ENCODE measurements at places on chromosomes 7 and 10.

GRCh38 chr7:32890793-32891042 is 842 bp downstream of the KBTBD2 start:
- no peak for DNase-seq

GRCh38 chr10:103295374-103296015 is 18.6 kb downstream of the INA start:
- DNase-seq: no peak

GRCh38 chr10:48693206-48693605 is 8.5 kb downstream of the WDFY4 start:
- DNase-seq: no peak

DNA sequence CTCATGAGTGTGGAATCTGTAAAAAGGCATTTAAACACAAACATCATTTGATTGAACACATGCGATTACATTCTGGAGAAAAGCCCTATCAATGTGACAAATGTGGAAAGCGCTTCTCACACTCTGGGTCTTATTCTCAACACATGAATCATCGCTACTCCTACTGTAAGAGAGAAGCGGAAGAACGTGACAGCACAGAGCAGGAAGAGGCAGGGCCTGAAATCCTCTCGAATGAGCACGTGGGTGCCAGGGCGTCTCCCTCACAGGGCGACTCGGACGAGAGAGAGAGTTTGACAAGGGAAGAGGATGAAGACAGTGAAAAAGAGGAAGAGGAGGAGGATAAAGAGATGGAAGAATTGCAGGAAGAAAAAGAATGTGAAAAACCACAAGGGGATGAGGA is 207.7 kb downstream of the ZEB1 start:
- no peak for DNase-seq

- no peak for DNase-seq
These were observed 2.0 kb downstream of the OAT start for GRCh38 chr10:124416733-124417132.

GRCh38 chr10:33478089-33478674 is 143.7 kb upstream of the NRP1 start:
- DNase-seq: no peak

- DNase-seq: no peak
These were observed 140.2 kb upstream of the PLXDC2 start for GRCh38 chr10:19676063-19676462.

DNA sequence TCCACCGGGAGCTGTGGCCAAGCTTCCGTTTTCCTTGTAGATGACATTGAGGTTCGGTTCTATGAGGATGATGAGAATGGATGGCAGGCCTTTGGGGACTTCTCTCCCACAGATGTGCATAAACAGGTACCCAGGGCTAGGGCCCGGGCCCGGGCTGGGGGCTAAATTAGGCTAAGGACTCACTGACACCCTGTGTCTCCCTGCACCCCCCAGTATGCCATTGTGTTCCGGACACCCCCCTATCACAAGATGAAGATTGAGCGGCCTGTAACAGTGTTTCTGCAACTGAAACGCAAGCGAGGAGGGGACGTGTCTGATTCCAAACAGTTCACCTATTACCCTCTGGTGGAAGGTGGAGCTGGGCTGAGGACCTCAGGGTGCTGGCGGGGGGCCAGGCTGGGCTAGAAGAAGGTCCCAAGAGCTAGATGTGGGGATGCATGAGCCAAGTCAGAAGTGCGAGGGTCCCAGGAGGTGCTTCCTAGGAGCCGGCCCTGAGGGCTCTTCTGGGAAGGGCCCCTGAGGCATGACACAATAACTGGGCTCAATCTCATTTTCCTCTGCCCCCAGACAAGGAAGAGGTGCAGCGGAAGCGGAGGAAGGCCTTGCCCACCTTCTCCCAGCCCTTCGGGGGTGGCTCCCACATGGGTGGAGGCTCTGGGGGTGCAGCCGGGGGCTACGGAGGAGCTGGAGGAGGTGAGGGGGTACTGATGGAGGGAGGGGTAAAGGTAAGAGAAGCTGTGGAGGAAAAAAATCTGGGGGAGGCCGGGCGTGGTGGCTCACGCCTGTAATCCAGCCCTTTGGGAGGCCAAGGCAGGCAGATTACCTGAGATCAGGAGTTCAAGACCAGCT is 2.9 kb downstream of the NFKB2 start:
- no peak for DNase-seq

GRCh38 chr7:134999136-134999535 is 12.8 kb downstream of the AGBL3 start:
- no peak for DNase-seq
